Hematopoietic multipotent progenitor cell treated with erythropoietin and hydrocortisone succinate and interleukin-3 and kit ligand, for 6 days (in vitro differentiated cells): ENCODE measurements at places on chromosomes 13 and 19.

DNA sequence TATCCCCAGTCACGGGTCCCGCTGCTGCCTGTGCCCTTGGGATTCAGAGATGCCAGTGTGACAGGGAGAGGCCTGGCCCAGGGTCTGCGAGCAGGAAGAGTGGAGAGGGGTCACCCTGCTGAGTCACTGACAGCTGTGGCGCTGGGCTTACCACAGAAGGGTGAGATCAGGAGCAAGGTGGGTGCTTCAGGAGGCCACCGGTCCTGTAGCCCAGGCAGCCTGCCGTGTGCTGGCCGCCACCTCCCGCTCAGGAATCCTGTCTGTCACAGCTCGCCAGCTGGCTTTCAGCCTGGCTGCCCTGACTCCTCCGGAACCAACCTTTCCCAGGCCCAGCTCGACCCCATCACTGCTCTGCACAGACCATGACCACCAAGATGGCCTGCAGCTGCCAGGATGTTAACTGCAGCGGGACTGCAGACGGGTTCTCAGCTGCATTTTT lies 25.3 kb downstream of the NAXD start:
- DNase-seq = no peak

DNA sequence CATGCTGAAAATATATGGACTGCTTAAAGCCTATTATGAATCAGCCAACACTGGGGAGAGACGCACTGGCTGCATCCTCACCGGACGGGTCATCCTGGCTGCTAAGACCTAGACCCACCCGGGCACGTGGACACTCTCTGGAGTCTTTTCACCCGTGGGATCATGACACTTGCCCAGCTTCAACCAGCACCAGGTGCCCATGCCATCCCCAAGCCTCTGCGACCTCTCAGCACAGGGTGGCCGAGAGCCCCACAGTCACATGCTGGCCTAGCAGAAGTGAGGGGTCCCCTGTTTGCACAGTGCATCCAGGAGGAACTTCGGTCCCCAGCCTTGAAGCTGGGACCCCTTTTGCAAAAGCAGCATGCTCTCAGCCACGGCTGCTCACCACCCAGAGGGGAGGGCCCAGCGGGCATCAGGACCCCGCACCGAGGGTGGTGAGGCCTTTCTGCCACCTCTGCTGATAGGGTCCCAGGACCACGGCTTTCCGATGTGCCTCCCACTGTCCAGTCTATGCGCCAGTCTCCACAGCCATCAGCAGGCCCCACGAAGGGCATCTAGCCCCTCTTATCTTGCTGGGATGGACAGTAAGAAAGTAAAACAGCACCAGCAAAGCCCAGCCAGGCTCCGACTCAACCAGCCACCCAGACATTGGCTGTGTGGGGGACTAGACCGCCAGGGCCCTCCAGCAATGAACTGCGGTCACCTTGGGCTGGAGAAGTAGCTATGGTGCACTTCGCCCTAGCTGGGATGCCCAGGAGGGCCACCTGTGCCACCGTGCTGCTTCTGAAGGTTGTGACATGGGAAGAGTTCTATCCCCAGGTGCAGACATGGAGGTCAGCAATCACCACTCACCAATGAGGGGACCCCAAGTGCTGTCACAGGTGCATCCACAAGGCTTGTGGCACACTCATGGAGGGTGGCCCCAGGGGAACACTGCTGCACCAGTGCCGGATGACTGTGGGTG lies 73.1 kb downstream of the CEBPG start:
- DNase-seq = no peak

DNA sequence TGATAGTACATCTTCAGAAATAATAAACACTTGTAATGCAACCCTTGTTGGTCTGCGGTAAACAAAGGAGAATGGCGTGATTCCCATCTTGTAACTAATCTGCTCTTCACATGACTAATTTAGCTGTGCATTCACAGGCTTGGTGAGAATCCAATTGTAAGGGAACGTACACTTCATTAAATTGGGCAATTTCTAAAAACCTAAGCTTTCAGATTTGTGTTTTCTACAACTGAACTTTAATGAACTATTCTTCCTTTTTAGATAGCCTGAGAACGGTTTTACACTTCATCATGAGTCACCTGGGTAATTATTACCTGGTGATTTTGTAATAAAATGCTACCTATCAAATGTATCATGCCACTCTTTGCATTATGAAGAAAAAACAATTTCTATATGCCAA lies 306.9 kb downstream of the KLF5 start:
- no peak for DNase-seq

GRCh38 chr19:3785938-3786824 lies at the start of gene MATK:
Gene MATK, minus strand, starts transcription at chr19:3786381. Its CDS starts 1,246 bp downstream, at chr19:3785135.
- DNase-seq = peak; percentile 57

DNA sequence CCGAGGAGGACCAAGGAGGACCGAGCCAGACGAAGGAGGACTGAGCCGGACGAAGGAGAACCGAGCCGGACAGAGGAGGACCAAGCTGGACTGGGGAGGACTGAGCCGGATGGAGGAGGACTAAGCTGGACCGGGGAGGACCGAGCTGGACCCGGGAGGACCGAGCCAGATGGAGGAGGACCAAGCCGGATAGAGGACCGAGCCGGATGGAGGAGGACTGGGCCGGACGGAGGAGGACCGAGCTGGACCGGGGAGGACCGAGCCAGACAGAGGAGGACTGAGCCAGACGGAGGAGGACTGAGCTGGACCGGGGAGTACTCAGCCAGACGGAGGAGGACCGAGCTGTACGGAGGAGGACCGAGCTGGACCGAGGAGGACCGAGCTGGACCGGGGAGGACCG lies 3.2 kb downstream of the PIP5K1C start:
- DNase-seq = no peak

DNA sequence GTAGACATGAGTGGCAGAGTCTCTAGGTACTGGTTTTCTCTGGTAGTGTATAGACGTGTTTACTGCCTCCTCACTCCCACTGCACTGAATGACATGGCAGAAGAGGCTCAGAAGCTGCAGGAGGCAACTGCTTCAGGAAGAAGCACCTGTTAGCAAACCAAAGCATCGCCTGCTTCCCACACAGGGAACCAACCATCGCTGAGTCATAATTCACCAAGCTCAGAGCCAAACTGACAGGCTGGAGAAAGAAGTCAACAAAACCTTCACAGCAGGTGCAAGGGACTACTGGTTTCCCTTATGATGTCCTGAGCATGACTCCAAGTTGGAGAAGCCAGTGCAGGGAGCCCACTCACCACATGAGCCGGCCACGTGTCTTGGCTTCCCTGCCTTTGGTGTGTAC lies 69.8 kb downstream of the KCTD12 start:
- no peak for DNase-seq
